Right lung (tissue), 10 donors: ENCODE measurements at places on chromosomes 6 and 20.
A peak's percentile ranks its signal among the peaks of the same experiment; 100 is the strongest.

- DNase-seq, result peak; percentile 25
These were observed 128.8 kb upstream of the DTNBP1 start for GRCh38 chr6:15791448-15792181.

GRCh38 chr20:49636447-49636846 lies 68.5 kb upstream of the PTGIS start:
- no peak for DNase-seq

GRCh38 chr6:139457476-139457875 lies 83.0 kb upstream of the CITED2 start:
- no peak for DNase-seq

DNA sequence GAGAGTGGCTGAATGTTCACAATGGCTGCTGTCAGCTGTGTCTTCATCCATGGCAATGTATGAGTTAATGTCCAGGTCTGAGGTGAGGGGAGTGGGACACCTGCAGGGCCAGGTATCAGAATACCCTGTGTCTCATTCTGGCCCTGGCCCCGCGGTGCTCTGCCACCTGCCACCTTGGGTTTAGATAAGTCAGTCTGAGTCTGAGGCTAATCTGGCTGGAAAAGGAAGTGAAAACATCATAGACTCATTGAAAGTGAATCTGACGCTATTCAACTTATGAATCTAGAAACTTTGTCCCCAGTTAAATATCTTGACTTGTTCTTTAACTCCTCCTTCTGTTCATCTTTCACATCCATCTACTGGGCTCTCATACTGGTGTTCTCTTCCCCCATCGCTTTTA lies 267.1 kb upstream of the JAG1 start:
- no peak for DNase-seq

DNA sequence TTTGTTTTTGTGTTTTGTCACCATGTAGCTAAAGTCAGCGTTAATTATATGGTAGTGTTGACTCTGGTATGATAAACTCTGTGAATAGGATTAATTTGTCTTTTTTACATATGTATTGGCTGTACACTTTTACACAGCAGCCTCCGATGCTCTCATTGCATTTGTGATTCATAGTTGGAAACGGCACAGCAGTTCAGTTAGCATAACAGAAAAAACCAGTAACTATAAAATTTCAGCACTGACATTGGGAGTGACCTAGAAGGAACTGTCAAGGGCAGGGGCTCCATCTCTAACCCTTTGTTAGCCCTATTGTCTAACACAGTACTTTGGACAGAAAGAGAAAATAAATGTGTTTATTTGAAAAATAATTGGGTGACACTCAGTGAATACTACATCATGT lies 5.6 kb upstream of the BEND6 start:
- DNase-seq, result no peak

GRCh38 chr6:109349419-109349987 lies 32.8 kb downstream of the CD164 start:
- peak; percentile 65 for DNase-seq

DNA sequence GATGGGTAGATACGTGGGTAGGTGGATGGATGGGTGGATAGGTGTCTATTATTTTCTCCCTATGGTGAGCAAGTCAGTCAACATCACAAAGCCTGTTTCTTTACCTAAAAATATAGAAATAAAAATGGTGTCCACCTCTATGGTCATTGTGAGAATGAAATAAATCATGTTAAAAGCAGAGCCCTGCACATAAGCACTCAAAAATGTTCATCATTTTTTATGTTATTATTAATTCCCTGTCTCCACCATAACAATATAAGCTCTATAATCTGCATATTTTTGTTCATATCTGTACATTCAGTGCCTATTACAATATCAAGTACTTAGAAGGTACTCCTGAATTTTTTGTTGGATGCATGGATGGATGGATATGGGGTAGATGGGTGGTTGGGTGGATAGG lies 177.6 kb downstream of the ZMYND8 start:
- DNase-seq, result no peak

DNA sequence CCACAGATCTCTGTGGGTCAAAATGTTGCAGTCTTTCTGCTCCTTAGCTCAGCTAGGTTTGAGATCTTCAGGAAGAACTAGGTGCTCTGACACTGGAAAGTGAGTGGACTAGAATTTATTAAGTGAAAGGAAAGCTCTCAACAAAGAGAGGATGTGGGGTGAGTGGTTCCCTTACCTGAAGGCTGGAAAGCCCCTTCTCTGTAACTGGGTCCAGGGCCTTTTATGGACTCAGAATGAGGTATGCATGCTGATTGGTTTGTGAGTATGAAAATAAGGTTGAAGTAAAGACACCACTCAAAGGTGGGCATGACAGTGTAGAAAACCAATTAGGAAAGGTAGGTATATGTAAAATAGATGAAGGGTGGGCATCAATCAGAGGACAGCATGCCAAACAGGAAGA lies 485.5 kb downstream of the CD109 start:
- no peak for DNase-seq

GRCh38 chr6:123990376-123990775 lies 186.7 kb downstream of the NKAIN2 start:
- no peak for DNase-seq

GRCh38 chr20:45098103-45098773 lies 2.7 kb downstream of the KCNS1 start:
- DNase-seq, result no peak

DNA sequence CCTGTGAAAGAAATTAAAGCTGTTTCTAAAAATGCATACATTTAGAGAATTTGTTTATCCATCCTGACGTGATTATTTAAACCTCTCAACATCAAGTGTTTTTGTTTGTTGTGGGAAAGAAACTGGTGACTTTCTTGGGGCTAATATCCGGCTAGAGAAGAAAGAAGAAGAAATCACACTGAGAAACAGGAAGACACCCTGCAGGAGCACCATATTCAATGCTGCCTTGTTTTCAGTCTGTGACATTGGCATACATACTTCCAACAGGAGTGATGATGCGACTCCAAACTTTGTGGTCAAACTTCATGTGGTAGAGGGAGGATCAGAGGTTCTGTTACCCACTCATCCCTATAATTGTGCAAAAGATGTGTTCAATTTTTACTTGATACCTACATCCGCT lies 997.6 kb upstream of the CITED2 start:
- DNase-seq, result no peak

DNA sequence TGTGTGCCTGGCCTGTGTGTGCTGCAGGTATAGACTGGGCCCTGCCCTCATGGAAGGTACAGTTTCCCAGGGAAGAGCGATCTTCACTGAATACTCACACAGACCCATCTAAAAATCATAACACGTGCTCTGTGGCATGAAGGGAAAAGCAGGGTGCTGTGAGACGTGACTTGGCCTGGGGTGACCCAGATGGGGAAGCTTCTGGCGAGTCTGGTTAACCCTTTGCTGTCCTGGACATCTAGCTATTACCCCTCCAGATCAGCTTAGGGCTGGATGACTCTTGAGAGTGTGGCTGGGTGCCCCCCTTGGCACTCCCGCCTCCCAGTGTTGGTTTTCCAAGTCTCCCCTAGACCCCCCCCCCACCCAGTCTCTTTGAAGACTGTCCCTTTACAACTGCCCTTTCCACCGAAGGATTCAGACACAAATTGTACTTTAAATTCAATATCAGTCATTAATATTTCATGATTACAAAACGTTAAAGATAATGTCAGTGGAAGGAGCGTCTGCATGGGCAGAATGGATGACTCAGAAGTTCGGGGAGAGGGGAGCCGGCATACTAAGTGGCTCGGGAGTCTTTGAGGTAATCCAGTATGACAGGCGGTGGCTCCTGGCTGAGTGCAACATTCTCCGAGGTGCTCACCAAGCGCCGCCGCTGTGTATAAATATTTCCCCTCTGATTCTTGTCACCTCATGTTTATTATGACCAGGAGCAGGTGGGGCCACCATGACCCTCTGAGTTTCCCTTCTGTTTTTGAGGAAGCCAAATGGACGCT lies 77.3 kb downstream of the CD40 start:
- DNase-seq, result no peak

DNA sequence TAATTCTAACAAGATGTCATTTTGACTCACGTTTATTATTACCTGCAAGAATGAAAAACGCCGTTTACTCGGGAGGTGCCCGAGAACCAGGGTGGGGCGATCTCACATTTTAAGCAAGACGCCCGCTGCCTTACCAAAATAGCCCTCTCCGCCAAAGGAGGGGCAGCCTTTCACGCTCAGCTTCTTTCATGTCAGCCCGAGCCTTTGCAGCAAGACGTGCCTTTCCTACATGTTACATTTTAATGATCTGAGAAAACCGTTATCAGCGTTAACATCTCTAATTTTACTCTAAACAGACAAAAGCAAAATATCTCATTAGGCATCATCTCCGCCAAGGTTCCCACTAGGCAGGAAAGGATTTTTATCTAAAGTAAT lies 2.0 kb downstream of the BACH2 start:
- DNase-seq, result no peak

DNA sequence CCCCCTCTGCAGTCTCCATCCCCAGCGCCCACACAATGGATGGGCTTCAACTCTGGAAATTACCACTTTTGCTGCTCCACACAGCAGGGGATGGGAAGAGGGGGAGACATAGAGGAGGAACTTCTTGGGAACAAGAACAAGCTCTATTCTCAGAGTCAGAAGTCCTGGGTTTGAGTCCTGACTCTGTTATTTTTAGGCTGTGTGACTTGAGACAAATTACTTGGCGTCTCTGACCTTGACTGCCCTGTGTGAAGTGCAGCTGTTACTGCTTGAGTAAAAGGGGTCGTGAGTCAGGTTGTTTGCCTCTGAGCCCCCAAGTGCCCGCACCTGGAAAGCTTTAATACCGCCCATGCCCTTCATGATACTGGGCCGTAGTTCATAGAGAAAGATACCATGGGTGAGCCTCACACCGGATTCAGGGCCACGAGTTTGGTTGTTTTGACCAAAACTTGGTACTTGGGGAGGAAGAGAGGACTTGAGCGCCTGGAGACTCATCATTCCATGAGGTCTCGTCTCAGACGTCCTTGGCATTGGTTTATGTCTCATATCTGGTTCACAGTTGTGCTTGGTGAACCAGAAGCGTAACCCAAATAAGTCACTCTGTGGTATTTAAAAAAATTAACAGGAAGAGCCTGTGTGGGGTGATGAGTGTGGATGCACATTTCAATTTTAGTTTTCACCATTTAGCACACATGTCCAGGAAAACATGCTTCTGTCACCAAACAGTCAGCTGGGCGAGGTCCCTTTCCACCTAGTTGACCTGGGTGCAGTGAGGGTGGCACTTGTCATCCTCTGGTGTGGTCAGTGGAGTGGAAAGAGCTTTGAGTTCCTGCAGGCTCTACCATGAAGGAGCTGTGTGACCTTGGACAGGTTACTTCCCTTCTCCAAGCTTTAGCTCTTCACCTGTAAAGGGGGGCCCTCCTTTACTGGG lies 75.6 kb downstream of the CDC5L start:
- DNase-seq, result no peak

- DNase-seq, result no peak
These were observed 37.0 kb downstream of the NFATC2 start for GRCh38 chr20:51505566-51505965.

DNA sequence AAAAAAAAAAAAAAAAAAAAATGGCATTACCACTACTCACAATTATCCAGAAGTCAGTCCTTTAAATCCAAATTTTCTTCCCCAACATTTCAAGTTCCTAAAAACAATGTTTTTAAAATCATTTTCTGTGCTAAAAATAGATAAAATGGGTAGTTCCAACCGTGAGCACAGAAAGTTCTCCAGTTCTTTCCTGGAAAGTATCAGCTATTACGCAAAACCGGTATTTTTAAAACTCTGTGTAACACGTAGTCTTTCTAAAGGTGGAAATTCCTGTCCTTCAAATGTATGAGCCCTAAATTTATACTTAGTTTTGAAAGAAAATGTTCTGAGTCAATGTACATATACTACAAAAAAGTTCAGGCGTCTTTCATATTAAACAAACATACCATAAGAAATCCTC lies 83.5 kb upstream of the SCAF8 start:
- DNase-seq, result no peak

DNA sequence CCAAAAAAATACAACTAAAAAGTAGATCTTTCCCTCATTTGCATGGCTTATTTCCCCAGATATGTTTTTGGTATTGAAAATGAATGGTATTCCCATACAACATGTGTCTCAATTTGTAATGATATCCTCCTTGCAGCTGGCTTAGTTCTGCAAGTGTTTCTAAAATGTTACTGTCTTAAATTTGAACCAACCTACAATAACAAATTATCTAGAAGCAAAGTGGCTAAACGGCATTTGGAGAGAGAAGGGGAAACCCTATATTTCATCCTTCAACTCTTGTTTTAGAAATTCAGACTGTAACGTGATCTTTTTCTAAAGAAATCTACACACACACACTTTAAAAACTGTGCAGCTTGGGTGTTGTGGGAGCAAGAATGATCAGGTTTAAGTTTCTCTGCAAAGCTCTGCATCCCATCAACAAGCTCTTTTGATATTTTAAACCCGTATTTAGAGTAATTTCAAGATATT lies 153.0 kb downstream of the SOBP start:
- no peak for DNase-seq

- no peak for DNase-seq
These were observed 122.0 kb downstream of the CDK19 start for GRCh38 chr6:110693296-110693695.

GRCh38 chr6:3304500-3305215 lies 45.9 kb downstream of the PSMG4 start:
- no peak for DNase-seq

DNA sequence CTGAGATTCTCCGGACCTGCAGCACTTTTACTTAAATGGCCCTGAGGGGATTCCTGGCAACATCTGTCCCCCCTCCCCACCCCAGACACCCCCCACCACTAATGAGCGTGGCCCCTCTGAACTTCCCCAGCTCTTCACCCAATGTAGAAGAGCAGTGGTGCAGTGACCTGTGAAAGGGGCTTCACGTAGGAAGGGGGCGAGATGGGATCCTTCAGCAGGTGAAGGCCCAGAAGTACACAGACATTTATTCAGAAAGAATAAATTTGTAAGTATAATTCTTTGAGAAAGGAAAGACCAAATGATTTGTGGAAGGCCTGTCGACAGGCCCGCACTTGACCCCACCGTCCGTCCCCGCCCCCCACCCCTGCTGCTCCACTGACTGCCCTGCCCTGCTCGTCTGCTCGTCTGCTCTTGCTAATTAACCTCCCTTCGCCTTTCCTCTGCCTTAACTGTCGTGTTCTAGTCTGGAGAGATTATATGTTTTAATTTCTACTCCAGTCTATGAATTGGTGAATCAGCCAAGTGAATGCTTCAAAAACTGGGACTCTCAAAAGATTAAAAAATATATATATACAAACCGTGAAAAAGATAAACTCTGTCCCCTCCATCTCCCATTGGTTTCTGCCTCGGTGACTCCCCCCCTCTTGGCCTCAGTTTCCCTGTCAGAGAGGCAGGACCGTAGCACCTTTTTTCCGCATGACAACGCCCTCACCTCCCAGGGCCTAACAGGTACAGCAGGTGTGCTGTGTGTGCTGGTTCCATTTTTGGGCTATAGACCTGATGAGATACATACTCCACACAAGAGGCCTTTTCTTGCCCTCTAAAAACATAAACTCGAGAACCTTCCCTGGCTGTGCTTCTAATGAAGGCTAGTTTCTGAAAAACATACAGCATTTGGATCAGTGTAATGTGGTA lies 49.2 kb downstream of the GNAS start:
- no peak for DNase-seq

- DNase-seq, result no peak
These were observed 44.7 kb downstream of the EYA2 start for GRCh38 chr20:46939031-46939965.

GRCh38 chr6:135906542-135906941 lies 55.0 kb downstream of the PDE7B start:
- DNase-seq, result no peak

- no peak for DNase-seq
These were observed 396.8 kb upstream of the HS3ST5 start for GRCh38 chr6:114739656-114740055.

GRCh38 chr6:16320533-16321340 lies 82.3 kb downstream of the GMPR start:
- DNase-seq, result no peak

GRCh38 chr6:130724089-130724488 lies 103.1 kb upstream of the SMLR1 start:
- no peak for DNase-seq
